Non-pigmented ciliary epithelial cell (primary cell): ENCODE measurements at places on chromosomes 13 and 19.

- no peak for DNase-seq
These were observed 593.2 kb downstream of the LMO7 start for GRCh38 chr13:76229281-76229680.

- DNase-seq: no peak
These were observed 145.2 kb downstream of the GGACT start for GRCh38 chr13:100443278-100443997.

DNA sequence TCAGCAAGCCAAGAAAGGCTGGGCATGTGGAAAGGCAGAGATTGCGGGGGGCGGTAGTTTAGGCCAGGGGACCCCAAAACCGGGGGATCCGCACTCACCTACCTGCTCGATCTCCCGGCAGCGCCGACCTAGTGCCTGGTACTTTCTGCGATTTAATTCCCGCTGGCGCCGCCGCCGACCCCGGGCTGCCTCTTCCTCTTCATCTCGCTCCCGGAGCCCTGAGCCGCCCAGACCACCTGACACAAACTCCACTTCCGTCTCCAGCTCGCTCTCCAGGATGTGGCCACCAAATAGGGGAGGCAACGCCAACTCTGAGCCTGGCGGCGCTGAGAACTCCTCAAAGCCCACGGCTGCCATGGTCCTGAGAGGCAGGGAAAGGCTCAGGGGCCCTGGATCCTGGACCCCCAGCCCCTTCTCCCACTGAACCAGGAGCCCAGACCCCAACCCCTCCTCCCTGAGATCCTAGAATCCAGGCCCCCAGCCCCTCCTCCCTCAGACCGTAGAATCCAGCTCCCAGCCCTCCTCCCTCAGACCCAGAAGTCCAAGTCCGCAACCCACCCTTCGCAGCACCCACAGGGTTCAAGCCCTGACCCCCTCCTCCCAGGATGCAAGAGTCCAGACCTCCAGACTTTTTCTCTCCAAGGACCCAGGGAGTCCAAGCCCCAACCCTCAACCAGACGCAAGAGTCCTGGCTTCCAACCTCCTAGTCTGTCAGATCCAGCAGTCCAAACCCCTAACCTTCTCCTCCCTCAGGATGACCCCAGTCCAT is 933 bp downstream of the TFPT start:
- DNase-seq: no peak

DNA sequence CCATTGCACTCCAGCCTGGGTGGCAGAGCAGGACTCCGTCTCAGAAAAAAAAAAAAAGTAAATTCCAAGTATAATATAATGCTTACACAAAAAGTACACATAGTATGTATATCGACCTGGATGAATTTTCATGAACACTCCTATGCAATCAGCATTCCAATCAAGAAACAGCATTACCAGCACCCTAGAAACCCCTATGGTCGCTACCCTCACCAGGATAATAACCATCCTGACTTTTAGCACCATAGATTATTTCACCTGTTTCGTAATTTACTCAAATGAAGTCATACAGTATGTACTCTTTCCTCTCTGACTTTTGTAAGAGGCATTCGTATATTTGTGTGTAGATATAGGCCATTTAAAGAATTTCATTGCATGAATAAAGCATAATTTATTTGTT is 47.6 kb downstream of the PCDH8 start:
- DNase-seq: no peak

GRCh38 chr19:10766049-10766623 is 48.3 kb downstream of the DNM2 start:
- DNase-seq: no peak

DNA sequence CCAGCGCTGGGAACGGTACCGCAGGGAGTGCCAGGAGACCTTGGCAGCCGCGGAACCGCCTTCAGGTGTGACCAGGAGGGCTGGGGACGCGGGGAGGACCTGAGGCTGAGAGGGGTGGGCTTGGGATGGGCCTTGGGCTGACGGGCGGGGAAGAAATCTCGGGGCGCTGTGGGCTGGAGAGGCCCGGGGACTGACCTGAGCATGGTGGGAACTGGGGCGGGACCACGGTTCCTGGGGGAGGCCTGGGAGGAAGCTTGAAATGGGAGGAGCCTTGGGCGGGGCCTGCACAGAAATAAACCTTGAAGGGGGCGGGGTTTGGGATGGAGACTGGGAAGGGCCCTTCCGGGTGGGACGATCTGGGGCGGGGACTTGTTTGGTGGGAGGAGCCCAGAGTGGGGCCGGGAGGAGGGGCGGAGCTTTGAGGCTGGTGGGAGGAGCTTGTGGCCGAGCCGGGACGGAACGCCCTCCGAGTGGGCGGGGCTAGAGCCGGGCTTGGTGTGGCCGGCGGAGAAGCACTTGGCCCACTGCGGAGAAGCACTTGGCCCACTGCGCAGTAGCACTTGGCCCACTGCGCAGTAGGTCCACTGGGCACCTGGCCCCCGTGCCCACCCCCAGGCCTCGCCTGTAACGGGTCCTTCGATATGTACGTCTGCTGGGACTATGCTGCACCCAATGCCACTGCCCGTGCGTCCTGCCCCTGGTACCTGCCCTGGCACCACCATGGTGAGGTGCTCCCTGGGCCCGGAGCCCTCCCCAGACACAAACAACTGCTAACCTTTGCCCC is 2.8 kb downstream of the GIPR start:
- no peak for DNase-seq

GRCh38 chr13:33349288-33349985 is 63.9 kb upstream of the STARD13 start:
- DNase-seq: no peak

GRCh38 chr13:32036757-32037156 is 5.2 kb downstream of the FRY start:
- no peak for DNase-seq

DNA sequence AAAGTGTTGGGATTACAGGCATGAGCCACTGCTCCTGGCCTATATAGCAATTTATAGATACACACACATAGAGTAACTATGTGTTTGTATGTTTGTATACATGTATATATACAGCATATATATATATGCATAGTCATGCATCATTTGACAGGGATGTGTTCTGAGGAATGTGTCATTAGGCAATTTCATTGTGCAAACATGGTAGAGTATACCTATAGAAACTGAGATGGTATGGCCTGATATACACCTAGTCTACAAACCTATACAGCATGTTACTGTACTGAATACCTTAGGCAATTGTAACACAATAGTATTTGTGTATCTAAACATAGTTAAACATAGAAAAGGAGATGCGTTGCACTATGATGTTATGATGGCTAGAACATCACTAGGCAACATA is 53.0 kb upstream of the PCCA start:
- DNase-seq: no peak

DNA sequence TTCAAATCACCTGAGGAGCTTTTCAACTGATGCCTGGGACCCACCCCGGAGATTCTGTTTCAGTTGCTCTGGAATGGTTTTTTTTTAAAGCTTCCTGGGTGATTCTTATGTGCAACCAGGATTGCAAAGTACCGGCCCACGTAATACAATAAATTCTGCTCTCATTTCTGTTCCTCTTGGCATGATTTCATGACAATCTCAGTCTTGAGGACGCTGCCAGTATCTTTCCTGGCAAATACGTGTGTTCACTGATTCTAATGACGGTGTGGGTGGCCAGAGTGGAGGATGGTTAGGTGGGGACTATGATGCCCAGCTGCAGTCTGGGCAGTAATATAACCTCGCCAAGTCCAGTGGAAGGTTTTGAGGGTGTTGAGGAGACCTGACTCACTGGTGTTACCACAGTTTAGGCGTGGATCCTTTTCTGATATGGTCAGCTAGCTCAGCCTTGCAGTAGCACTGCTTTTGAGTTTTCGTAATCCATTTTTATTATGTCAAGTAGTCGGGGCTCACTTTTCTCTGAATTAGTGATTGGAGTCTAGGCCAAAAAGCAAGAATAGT is 49.4 kb downstream of the FAM124A start:
- no peak for DNase-seq

DNA sequence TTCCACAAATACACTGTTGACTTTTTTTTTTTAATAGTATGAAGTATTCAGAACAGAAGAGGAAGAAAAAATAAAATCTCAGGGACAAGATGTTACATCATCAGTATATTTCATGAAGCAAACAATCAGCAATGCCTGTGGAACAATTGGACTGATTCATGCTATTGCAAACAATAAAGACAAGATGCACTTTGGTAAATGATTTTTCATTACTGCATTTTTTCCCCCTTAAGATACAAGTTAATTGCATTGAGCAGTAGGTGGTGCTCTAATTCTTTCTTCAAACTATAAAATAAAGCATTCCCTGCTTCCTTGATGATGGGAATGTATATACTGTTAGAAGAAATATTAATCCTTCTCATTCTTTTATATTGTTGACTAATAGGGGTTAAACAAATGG is 17.1 kb downstream of the UCHL3 start:
- no peak for DNase-seq

- DNase-seq: peak; percentile 6
These were observed 1131.1 kb downstream of the PCDH9 start for GRCh38 chr13:66098931-66099628.

DNA sequence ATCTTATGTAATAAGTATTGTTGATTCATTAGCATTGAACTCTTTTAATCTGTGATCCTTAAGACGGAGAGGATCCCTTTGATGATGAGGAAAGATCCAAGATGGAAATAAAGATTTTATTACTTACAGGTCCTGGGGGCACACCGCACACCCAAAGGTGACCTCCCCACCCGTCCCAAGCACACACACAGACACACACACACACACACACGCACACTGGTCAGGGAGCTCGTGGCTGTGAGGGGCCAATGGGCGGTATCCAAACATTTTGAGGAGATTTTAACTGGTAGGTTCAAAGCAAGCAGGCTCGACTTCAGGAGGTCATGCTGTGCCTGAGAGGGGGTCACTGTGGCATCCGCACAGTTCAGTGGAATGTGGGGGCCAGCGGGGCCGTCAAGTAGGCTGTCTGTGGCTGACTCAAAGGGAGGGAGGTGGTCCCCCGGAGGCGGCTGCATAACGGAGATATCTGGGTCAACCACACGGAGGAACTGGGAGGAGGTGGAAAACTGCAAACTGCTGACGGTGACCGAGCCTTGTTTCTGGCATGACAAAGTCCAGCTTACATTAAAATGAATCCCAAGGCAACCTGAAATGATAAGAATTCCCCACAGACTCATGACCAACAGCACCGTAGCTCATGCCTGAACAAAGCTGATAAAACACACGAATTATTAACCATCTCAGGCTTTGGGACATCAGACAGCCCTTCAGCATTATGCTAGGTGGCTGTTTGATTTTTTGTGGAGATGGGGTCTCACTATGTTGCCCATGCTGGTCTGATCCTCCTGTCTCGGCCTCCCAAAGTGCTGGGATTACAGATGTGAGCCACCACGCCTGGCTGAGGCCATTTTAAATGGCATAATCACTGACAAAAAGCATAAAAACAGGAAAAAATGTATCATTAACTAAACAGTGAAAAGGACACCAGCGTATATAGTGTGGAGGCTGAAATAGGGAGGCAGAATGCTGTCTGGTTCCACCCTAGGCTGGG is 20.9 kb upstream of the SIGLEC11 start:
- DNase-seq: no peak

DNA sequence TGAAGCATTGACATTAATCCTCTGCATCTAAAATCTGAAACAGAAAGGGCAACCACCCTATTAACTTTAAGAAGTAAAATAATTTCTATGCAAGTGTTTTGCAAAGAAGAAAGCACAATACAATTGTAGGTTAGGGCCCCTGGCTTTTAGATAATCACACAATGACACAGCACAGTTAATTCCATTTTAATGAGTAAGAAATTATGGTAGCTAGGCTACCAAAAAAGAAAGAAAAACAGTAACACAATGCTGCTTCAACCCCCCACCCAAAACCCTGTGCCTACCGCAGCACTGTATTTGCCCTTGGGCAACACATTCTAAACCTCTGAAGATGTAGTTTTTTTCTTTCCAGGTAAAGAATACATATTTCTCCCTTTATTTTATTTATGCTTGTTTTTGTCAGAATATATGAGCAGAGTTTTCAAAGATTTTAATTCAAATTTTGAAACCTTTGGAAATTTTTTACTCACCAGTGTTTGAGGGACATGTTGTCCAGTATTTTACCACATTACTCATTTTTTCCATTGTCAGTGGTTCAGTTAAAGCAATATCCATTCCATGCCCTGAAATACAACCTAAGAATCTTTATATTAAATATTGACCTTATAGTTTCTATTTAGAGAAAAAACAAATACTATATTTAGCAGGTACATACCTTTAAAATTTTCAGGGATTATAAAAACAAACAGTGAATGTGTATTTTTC is 21.1 kb downstream of the SOHLH2 start:
- no peak for DNase-seq

DNA sequence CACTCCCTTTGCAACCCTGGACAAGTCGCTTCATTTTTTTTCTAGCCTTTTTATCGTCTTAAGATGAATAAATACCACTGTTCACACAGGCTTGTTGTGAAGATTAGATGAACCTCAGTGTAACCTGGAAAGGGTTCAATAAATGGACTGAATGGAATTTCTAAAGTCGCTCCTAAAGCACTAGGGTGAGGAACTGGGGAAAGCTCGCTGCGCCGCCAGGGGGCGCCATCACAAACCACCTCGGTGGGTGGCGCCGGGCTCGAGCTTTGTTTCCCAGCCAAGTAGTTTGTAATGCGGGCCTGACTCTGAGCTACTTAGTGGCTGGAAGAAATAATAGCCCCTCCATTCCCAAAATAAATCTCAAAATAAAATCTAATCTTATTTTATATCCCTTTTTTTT is 2.2 kb upstream of the CEACAM6 start:
- DNase-seq: no peak

DNA sequence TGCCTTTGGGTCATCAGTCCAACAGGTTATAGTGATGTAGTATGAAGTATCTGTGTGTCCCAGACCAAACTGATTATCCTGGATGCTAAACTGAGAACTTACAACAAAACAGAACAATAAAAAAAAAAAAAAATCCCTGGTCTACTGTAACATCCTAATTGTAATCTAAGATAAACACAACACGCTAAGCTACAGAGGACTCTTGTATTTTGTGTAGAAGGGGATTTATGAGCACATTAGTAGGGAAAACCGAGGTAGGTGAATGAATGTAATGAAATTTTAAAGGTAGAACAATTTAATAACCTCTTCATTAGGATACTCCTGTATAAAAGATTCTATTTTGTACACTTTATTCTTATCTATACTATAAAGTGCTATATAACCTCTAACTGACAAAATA is 424.1 kb downstream of the NDFIP2 start:
- no peak for DNase-seq

- no peak for DNase-seq
These were observed at the start of gene KHSRP for GRCh38 chr19:6424195-6424938. Gene KHSRP, minus strand, starts transcription at chr19:6424811. Its CDS starts 110 bp downstream, at chr19:6424701.
